ENCODE measurements at places on chromosomes 11 and 22.

- no peak for DNase-seq
These were observed 10.8 kb downstream of the PANX1 start for GRCh38 chr11:94139416-94139815.

- DNase-seq = no peak
These were observed 2.1 kb upstream of the DPAGT1 start for GRCh38 chr11:119103793-119104192.

- DNase-seq = no peak
These were observed 230.3 kb downstream of the CSNK2A3 start for GRCh38 chr11:11122749-11123148.

GRCh38 chr11:114318361-114318760 is 22.2 kb downstream of the NNMT start:
- DNase-seq = no peak

DNA sequence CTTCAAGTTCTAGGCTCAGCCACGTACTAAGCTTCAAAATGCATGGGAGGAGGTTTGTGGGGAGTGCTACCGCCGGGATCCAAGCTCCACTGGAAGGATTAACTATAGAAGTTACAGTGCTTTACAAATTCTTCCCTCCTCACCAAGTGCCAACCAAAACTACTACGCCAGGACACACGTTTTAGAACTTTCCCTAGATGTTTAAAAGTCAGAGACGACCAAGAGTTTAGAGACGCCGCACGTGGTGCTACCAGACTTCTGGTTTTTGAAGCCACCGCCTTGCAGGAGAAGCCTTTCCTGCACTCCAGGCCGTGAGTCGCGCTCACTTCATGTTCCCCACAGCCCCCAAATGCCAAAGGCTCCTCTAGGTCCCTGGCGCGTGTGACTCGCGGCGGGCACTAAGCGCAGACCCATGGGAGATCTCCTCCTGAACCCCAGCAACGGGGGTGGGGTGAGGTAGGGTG is 734 bp downstream of the SNU13 start:
- no peak for DNase-seq

DNA sequence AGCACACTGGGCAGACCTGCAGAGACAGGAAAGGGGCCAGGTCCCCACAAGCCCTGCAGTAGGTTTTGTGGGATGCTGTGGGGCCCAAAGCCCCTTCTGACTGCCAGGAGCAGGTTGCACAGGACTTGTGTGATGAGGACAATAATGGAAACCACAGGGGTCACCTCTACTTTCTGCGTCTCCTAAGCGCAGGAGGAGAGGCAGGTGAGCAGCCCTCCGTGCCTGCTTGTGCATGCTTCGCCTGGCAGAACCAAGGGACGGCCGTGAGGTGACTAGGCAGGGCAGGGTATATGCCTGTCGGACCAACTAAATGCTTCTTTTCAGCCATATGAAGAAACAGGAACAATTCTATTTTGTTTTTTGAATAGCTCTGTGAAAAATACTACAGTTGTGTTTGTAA is 77.9 kb upstream of the PITPNB start:
- no peak for DNase-seq

GRCh38 chr11:83069441-83070043 is 2.2 kb downstream of the RAB30 start:
- DNase-seq = no peak

GRCh38 chr11:131658952-131659351 is 288.5 kb downstream of the NTM start:
- no peak for DNase-seq

- no peak for DNase-seq
These were observed 30.4 kb downstream of the COMMD9 start for GRCh38 chr11:36258730-36259360.

- DNase-seq = no peak
These were observed 18.1 kb downstream of the DTX4 start for GRCh38 chr11:59189986-59190385.

- DNase-seq = no peak
These were observed 208.4 kb downstream of the DDX10 start for GRCh38 chr11:108873310-108873709.

DNA sequence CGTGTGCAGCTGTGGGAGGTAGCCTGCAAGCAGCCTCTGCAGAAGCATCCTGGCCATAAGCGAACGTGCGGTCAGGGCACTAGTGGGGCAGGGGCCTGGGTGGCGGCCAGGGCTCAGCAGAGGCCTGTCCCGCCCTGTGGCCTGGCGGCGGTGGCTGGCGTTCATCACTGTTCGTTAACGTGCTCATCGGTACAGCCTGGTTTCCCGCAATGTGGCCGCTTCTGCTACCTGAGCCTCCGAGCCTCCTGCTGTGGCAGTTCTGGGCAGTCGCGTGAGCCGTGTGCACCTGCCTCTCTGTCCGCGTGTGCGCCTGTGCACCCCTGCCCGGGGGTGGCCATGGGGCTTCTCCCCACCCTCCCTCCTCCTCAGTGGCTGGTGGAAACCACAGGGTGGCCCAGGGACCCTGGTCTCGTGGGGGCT is 117.9 kb downstream of the KCNQ1OT1 start:
- no peak for DNase-seq

DNA sequence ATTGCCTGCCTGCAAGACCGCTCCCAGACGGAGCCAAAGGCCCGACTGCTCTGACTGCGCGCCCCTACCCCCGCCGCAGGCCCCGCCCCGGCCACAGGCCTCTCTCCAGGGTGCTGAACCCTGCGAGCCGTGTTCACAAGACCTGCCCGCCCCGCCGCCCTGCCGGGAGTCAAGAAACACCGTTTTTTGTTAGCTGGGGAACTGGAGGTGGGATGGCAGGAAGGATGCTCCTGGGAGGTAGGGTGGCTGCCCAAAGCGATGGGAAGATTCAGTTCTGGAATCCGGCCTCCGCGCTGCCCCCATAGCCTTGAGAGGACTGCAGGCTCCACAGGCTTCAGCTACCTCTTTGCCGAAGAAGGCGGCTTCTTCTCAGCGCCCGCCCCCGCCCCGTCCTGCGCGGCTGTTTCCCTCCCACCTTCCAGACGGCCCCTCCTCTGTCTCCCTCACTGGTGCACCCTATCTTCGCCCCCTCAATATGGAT is 2.7 kb upstream of the PDE2A start:
- peak; percentile 48 for DNase-seq

- no peak for DNase-seq
These were observed 151.0 kb downstream of the MPPED1 start for GRCh38 chr22:43562843-43563242.

- no peak for DNase-seq
These were observed 2.6 kb downstream of the PATZ1 start for GRCh38 chr22:31343235-31344191.

DNA sequence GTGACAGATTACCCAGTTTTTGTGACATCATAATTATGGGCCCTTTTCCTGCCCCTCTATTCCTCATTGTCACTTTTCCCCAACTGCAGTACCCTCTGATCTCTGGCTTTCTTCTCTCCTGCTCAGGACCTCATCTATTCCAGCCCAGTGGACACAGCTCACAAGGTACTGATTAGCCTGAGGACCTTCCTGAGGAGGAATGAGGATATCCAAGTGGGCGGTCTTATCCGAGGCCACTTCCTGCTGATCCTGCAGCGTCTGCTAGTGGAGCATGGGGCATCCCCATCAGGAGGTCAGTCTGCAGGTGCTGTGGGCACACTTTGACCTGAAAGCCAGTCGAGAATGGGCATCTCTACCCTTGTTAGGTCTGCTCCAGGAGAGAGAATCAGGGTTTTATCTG is 24.5 kb upstream of the CCDC134 start:
- DNase-seq = no peak

- DNase-seq = no peak
These were observed 281.8 kb downstream of the NTM start for GRCh38 chr11:131652231-131652630.

DNA sequence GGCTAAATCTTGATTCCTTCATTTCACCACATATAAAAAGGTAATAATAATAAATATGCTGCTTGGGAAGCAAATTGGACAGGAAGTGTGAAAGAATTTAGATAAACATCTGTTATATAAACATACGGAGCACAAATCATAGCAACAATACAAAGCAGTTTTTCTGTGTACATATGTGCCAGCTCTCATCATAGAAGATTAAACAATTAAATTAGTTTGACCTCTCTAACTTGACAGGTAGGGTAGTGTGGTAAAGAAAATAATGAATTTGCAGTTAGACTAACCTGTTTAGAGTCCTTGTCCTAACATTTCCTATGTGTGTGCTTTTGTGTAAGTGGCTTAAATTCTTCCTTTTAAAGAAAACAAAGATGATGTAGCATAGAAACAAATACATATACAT is 995.7 kb upstream of the TENM4 start:
- DNase-seq = no peak

GRCh38 chr11:75334976-75335375 is 16.5 kb downstream of the ARRB1 start:
- no peak for DNase-seq

DNA sequence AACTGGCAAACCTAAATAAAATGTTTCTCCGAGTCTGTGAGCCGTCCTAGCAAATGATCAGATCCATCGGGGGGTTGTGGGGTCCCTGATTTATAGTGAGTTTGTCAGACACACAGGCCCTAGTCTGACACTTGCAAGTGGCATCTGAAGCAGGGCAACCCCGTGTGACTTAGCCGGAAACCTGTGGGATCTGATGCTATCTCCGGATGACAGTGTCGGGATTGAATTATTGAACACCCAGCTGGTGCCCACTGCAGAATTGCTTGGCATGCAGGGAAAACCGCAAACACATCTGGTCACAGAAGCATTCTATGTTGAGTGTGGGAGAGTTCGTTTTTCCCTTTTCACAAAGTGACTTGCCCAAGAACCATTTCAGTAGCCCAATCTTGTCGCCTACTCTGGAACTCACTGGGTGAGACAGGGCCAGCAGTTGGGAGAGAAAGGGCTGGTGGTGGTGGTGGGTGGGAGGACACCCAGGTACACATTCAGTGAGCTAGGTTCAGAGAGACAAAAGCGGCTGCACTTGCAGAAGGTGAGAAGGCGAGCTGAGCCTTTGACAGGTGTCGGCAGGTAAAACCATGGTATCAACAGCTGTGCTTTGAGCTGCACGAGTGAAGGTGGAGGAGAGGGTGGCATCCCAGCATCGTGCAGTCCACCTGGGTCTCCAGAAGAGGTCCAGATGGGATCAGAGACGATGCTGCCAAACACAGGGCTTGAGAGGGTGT is 33.7 kb upstream of the B3GAT1 start:
- no peak for DNase-seq

Measured in T-helper 1 cell (primary cell).